ENCODE measurements at places on chromosomes 11 and 22.

DNA sequence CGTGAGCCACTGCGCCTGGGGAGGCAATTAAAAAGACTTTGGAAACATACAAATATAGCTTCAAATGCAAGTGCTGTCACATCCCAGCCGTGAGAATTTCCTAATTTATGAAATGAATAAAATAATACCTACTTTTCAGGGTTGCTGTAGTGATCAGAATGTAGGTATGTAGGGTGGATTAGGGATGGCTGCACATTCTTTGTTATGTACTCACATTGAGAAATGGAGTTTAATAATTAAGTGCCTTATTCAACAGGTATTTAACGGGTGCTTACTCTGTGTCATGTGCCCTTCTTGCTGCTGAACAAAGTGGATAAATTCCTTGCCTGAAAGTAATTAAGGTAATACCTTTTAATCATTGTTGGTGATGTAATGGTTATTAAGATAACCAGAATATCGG lies 37.0 kb downstream of the MMP7 start:
- DNase-seq, result no peak

DNA sequence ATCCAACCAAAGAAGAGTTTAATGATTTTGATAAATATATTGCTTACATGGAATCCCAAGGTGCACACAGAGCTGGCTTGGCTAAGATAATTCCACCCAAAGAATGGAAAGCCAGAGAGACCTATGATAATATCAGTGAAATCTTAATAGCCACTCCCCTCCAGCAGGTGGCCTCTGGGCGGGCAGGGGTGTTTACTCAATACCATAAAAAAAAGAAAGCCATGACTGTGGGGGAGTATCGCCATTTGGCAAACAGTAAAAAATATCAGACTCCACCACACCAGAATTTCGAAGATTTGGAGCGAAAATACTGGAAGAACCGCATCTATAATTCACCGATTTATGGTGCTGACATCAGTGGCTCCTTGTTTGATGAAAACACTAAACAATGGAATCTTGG lies 23.9 kb downstream of the KDM4D start:
- DNase-seq, result no peak

- DNase-seq, result no peak
Measured at GRCh38 chr11:104279587-104279986, 115.6 kb upstream of the PDGFD start.

DNA sequence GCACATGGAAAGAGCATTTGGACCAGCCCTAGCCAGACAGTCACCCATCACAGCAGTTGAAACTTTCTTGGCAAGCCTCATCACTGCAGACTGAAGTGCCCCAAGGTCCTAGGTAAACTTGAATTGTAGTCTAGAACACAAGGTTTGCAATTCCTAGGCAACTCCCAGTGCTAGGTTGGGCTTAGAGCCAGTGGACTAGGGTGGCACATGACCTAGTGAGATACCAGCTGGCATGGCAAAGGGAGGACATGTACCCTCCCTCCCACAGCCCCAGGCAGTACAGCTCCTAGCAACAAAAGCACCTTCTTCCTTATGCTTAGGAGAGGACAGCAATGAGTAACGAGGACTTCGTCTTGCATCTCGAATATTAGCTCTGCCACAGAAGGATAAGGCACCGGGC lies 889.5 kb downstream of the JRKL start:
- DNase-seq, result no peak
